ENCODE measurements at places on chromosomes 6 and 20.

GRCh38 chr6:13611715-13612114, 3.4 kb upstream of the NOL7 start:
- no peak for DNase-seq

DNA sequence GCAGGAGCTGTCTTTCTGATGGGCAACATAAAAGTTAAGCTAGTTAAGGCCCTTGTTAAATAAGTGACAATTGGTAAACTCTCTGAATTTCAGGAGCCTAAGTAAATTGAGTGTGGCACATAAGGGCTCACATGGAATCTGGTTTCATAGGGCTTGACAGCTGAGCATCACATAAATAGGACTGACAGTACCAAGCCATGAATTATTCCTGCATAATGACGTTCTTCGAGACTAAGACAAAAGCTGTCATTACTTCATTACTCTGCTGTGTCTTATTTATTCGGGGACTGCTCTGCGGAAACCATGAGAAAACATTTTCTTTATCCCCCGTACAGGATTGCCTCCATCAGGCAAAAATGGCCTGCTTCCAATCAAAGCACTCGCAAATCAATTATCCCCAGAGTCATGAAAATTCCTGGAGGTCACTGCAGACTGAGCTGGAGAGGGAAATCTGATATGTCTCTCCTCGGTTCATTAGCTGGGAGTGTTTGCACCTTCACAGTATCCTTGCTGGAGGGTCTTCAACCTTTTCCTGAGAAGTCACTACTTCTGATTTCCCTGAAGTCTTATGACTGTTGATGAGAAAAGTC, 311.4 kb downstream of the CDH26 start:
- DNase-seq: no peak

GRCh38 chr6:37517411-37517812, 17.7 kb upstream of the CCDC167 start:
- no peak for DNase-seq

DNA sequence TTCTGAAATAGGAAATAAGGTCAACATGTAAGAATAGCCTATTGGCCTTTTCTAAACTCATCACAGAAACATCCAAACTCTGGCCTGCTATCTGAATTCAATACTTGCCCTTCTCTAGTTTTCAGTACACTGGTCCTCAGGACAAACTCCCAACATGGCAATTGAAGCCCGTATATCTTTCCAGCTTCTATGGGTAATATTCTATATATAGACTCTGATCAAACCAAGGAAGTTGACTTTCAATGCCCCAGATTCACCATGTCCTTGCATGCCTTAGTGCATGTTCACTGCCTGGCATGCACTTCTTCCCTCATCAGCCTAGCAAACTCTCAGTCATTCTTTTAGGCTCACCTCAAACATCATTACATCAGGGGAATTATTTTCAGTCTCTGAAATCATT, 73.2 kb downstream of the RSPO3 start:
- DNase-seq: no peak

GRCh38 chr20:46774943-46775560, 65.6 kb downstream of the SLC2A10 start:
- no peak for DNase-seq

DNA sequence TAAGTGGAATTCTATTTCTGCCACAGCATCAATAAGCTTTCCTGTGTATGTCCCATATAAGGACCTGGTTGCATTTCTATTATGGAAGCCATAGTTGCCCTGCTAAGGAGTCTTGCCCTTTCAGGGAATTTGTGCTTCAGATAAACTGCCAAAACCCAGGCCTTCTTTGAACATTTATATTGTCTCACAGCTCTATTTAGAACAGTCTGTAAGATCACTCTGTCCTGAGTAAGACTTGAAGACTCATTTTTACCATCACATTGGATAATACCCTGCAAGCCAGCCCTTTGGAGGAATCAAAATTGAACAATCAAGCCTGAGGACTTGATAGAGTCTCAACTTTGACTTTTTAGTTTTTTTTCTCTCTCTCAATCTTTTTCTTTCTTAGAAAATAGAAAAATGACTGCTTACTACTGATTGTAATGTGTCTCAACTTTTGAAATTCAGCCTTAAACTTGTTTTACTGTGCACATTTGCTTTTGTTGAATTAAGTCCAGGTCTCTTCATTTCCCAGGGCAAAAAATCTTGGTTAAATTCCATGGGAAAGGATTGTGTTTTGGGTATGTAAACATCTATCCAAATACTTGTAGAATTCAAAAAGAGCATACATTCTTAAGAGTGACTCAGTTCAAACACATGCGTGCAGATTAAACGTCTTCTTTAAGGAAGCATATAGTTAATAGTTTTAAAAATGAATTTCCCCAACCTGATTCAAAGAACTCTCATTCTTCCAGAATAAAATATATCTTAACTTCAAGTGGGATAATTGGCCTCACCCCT, 91.2 kb downstream of the PLCB1 start:
- no peak for DNase-seq

GRCh38 chr20:23152308-23152892, 66.3 kb upstream of the CD93 start:
- no peak for DNase-seq

- DNase-seq: no peak
Measured at GRCh38 chr6:91669871-91670268, 1083.0 kb upstream of the MAP3K7 start.

DNA sequence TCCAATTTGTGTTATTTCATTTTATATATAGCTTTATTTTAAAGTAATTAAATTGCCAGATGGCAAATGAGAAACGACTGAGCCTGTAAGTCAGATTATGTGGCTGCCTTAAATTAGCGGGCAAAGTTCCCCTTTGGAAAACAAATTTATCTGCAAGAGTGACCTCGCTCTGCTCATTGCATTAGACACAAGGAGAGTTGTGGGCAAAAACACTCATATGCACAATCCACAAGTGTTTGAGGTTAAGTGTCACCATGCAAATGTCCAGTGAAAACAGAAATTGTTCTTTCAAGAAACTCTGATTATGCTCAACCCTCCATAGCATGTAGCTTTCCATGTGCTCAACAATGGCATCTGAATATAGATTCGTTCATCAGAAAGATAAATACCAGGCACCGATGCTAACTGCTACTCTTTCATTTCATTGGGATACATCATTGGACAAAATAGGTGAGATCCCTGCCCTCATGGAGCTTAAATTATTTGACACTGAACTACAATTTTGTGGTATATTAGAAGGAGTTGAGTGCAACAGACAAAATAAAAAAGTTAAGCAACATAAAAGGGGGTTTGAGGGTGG, 1.7 kb upstream of the NHSL1 start:
- DNase-seq: no peak

DNA sequence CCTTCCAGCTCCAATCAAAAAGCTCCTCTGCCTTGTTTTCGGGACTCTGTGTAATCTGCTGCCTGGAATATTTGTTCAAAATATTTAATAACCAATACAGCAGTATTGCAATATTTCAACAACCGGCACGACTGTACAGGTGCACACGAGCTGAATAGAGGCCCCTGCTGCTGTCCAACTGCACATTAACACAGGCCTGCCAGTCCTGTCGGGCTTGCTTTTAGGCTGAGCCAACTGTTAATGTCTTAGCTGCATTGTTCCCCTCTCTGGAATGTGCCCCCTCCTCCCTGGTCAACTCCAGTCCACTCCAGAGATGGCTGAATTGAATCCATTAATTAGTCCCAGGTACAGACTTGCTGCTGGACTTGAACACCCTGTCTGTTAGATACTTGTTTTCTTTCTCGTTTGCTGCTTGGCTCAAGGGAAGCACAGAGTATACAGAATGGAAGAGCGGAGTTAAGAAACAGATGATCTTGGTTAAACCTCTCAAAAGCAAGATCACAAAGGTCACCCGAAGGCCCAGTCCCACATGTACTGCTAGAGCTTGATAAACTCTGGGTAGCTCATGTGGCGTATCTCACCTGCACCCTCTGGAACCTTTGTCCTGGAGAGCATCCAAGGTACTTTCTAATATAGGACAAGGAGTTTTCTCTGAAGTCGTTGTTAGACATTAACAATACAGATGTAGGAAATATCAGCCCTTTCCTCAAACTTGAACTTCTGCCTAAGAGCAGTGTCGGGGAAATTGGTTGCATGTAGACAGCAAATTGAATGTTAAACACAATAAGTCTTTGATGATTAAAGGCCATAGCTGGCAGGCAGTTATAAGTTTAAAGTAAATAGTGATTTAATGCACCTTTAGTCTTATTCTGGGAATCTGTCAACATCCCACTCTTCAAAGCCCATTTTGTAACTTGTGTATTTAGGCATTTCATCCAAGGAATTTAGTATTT, 31.9 kb downstream of the SHLD1 start:
- no peak for DNase-seq

DNA sequence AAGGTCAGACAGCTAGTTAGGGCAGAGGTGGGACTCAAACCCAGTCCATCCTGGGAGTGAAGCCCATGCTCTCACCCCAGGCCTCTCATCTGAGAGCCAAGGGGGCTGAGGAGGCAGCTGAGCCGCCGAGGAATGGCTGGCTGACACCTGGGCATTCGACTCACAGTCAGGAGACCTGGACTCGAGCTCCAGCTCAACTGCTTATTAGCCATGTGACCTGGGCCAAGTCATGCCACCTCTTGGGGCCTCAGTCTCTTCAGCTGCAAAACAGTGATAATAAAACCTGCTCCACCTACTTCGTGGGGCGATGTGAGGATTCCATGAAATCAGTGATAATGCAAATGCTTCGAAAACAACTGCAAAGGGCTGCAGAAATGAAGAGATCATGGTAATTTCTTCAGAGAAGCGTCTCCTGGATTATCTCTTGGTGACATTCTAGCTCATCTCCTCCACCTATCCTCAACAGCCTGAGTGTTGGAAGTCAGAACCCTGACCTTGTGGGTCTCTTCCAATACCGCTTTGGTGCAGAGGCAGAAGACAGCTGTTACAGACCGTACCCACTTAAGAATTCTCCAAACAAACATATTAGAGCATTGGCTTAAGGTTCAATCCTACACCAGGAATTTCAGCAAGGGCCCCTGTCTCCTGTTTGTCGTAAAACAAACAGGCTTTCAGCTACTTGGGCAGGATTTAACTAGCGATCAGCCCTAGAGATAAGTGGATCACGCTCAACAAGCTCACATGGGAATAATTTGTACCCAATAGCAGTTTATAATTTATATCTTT, 60.0 kb upstream of the PIM1 start:
- DNase-seq: no peak

DNA sequence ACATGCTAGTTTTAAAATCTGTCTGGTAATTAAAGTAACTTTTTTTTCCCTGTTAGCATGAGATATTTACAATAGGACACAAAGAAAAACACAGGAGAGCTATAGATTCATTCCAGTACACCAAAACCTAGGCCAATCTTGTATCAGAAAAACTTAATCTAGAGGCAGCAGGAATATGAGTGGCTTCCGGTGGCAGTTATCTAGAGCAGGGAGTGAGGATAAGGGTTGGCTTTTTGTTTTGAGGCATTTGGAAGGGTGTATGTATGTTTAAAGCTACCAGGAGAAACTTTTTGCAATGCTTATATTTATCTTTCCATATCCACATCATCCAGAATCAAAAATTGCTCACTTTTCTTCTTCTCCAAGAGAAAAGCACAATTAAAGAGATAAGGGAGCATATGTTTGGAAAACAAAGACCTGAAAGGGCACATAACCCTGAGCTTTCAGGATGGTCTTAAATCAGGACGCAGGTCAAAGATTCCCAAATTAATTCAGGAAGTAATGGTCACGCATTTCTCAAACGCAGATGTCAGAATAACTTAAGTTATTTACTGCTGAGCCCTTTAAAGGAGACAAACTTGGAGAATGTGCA, 13.1 kb downstream of the TFAP2A start:
- no peak for DNase-seq

GRCh38 chr6:158416883-158417759, 104.9 kb downstream of the TULP4 start:
- DNase-seq: no peak

DNA sequence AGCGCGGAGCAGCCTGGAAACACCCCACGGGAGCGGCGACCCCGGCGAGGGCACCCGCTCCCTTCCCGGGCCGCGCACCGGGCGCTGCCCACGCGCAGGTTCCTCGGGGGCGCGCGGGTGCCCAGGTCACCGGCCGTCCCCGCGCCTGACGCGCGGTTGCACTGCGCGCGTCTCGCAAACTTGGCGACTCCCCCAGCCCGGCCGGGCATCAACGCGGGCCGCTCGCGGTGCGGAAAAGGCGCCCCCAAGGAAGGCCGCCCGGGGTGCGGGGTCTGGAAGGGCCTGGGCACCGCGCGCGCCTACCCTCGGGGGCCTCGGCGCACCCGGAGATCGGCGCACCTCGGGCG, 555 bp upstream of the ZBTB46 start:
- DNase-seq: no peak

- DNase-seq: peak; percentile 24
Measured at GRCh38 chr6:14075095-14075503, 42.5 kb upstream of the CD83 start.

DNA sequence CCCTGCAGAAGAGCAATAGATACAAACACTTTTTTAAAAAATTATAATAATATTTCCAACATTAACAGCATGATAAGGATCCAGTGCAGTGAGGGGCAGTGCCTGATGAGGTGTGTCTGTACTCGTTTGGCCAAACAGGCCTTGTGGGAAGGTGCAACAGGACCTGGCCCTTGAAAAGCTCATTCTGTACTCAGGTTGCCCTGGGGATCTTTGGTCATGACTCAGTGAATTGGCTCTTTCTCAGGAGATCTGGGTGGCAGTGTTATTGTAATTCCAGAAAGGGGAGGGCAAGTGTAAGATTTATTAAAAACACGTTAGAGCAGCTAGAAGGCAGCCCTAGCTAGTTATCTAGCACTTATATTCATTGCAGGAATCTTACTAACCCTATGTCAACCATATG, 2.9 kb upstream of the SPINT3 start:
- DNase-seq: no peak

DNA sequence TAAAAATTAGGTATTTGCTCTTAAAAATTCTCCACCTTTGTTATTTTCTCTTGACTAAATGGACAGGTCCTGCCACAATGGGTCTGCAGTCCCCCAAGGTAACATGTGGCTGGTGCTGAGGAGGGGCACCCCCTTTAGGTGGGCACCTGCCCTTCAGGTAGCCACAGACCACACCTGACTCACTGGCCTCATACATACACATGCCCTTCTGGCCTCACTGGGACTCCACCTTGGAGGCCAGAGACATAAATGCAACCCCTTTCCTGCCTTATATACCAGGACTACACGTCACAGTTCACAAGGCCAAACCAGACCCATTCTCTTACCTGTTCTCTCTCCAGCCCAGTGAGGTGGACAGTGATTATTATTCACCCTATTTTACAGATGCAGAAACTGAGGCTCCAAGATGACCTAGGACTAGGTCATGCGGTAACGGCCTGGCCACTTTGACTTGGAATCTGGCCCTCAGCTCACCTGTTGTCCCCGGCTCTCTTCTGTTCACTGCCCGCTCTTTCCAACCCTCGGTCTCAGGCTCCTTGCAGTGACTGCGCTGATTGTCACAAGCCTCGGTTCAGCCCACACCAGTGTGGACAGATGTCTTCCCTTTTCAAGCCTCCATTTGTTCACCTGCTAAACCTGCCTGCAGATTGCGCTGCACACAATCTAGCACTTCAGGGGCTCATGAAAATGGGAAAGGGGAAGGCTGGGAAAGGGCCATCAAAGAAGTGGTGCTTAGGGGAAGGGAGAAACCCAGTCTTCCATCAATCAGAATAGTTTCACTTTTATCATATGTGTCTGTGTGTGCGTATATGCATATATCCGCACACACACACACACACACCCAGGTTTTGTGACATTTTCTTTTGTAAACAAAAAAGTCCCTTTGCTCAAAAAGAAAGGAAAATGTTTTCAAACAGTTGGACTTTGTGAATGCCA, 121.7 kb downstream of the BCAS1 start:
- no peak for DNase-seq
